ENCODE measurements at places on chromosomes 11 and 22.

- DNase-seq: no peak
Observed at GRCh38 chr11:95035316-95035715, 10.3 kb downstream of the KDM4E start.

DNA sequence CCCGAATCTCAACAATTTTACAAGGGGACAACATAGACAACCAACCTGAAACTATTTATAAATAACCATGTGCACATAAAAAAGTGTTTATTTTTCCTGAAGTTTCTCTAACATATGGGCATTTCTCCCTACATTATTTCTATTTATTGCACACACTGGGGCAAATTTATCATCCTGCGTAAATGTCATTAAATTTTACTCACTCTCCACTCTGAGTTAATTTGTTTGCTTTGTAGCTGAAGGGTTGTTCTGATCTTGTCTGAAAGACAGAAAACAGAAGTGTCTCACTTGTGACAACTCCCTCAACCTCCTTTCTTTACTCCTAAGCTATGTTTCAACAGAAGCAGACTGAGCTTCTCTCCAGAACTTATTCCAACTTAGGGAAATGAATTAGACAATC is 194.2 kb downstream of the HIPK3 start:
- no peak for DNase-seq

GRCh38 chr22:24121938-24122337 is 59.3 kb upstream of the SUSD2 start:
- no peak for DNase-seq

DNA sequence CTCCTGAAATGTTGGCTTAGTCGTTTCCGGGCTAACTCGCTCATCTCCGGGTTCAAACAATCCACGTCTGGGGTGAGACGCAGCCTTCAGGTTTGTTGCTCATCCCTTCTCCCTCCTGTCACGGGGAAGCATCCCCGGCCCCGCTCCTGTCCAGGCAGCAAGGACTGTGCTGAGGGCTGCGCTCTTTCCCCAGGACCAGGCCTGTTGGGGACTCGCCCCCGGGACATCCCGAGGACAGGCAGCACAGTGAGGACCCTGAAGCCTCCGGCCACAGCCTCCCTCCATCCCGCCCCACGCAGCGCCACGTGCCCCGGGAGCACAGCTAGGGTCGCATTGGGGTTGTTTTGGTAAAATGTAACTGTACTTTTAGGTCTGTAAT is 252.0 kb downstream of the BRD1 start:
- DNase-seq: no peak

DNA sequence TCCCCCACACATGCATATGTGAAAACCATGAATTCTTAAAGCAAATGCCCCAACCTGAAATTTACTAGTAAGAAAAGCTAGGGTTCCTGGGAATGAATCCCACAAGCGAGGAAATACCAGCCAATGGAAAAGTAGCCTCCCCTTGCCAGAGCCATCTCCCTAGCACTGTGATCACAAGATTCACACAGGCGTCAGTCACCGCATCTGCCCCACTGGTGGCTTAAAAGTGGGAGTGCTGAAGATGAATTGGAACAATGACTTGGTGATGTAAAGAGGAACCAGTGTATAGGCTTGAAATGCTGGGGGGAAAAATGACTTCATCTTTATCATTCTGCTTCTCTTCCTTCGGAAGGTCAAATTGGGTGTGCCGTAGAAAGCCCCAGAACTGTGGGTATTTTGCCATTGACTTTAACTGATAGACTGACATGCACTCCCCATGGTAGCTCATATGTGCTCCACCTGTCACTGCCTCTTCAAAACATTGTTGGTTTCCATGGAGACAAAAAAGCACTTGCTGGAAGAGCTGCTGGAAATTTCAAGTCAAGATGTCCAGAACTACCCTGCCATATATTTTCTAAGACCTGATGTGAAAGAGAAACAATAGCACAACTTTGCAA is 19.2 kb upstream of the ASPHD2 start:
- DNase-seq: no peak

- no peak for DNase-seq
Observed at GRCh38 chr11:35803115-35803514, 140.5 kb downstream of the TRIM44 start.

- DNase-seq: no peak
Observed at GRCh38 chr22:46452195-46453005, 85.0 kb downstream of the CELSR1 start.

DNA sequence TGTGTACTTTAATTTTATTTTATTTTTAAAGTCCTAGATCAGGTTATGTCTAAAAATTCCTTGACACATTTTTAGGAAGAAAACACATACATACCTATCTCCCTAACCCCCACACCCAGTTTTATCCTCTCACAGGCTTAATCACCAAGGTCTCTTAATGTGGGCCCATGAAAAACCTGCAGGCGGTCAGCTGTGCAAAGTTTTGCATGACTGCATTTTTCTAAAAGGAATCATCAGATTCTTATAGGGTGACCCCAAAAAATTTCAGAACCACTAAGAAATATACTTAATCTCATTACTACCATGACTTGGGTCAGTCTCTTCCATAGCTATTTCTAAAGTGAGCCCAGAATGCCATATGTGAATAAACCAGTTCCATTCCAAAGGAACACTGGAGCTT is 19.8 kb downstream of the SAA1 start:
- no peak for DNase-seq

DNA sequence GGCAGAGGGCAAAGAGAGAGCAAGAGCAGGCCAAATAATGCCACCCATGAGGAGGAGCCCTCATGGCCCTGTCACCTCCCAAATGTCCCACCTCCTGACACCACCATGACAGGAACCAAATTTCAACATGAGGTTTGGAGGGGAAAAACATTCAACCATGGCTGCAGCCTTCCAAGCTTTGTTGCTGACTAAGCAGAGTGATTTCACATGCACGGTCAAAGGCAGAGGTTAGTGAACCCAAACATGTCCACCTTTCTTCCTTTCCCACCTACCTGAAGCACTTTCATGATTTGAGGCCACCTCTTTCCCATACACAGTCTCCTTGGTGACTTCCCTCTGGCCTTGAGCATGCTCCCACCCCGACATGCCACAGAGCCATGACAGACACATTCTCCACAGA is 89.7 kb downstream of the C11orf91 start:
- no peak for DNase-seq

DNA sequence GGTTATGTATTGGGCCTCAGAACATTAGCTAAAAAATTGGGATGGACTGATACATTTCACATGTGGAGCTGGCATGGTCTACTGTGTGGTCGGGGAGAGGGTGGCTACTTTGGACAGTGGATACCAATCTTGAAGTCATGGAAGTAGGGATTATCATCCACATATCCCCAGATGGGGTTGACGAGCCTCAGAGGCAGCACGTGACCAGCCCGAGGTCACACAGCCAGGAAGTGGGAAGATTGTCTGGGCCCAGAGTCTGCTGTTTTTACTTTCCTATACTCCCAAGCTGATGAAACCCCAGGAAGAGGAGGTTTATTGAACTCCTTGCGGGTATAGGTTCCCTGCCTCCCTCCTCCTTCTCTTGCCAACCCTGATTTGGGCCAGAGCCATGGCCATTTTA is 92.9 kb downstream of the FBXO7 start:
- no peak for DNase-seq

DNA sequence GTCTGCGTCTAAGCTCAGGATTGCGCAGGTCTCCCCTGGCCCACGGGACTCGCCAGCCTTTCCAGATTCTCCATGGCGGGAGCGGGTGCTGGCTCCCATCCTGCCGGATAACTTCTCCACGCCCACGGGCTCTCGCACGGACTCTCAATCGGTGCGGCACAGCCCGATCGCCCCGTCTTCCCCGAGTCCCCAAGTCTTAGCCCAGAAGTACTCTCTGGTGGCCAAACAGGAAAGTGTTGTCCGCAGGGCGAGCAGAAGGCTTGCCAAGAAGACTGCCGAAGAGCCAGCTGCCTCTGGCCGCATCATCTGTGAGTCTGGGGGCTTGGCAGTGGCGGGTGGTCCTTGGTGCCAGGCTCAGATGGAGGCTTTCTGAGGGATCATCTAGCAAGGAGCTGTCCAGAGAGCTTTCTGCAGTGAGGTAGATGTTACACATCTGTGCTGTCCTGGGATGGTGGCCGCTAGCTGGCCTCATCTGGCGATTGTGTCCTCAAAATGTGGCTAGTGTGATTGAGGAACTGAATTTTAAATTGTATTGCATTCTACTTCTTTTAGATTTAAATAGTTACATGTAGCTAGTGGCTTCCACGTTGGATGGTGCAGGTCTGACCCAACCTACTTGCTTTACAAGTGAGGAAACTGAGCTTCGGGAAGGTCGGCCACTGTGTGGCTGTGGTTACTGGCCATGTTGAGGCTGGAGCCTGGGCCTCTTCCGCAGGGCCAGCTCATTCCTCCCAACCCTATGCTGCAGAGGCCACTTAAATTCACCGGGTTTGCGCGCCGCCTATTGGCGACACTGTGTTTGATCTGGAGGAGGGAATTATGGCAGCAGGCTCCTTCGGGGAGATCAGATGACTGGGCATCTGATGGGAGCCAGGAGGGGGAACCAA is 6.7 kb downstream of the INCENP start:
- DNase-seq: no peak

DNA sequence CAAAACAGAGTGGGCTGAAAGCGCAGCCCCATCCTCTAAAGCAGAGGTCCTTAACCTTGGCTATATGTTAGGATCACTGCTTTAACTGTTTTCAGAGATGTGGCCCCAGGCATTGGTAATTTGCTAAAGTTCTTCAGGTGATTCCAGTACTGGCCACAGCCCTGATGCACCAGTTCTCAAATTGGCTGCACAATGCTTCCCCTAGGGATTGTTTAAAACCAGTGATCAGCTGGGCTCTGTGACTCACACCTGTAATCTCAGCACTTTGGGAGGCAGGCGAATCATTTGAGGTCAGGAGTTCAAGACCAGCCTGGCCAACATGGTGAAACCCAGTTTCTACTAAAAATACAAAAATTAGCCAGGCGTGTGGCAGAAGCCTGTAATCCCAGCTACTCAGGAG is 8.4 kb upstream of the IRAG1 start:
- no peak for DNase-seq

- no peak for DNase-seq
Observed at GRCh38 chr11:12604557-12605153, 69.6 kb upstream of the TEAD1 start.

DNA sequence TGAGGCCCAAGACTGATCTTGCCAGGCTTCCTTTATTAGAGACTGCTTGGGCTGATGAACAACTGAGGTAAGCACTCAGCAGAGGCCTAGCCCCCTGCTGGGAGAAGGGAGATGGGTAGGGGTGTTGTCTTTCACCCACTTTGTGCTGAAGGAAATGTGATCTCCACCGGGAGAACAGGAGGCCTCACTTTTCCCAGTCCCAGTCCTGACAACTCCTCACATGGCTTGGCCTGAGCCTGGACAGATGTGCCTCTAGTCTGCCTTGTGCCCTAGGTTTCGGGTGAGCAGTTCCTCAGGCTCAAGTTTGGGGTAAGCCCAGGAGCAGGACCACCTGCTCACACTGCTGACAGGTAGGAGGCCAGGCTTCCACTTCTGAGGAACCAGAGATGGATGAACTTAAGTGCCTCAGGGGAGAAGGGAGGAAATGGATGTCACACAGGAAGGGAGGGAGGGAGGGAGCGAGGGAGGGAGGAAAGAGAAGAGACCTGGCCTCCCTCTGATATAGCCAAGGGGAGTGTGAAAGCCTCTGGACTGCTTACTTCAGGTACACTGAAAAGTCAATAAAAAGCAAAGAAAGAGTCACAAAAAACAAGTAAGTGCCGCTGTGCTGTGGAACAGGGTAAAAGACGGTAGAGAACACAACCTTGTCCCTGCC is 8.1 kb downstream of the CLPB start:
- no peak for DNase-seq

DNA sequence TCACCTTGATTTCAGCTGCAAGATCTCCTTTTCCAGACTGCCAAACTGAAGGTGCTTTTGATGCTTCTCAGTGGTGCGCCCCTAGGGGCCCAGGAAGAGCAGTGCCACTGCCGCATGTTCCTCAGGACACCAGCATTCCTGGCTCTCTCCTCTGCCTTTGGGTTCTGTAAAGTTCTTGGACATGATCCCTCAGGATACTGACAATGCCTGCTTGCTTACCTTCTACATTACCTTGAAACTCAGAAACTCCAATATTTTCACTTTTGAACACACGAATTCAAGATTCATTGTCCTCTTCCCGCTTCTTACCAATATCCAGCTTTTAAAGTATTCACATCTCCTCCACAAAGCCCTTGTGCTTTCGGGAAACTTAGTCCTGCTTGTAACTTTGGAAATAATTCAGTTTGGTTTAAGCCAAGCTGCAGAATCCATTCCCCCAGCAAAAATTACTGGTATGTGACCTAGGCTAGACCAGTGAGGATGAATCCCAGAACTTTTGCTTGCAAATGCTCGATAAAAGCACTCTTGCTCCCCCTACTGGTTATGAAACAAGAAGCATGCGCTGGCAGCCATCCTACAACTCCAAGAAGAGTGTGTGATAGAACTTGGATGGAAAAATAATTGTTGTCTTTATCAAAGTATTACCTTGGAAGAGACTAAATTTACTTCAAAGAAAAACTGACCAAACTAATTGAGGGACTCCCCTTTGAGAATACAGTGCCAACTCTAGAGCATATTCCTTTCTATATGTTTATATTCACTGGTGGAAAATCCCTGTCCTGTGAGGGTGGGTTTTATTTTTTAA is 16.5 kb upstream of the OR5B21 start:
- peak; percentile 72 for DNase-seq

GRCh38 chr22:19232623-19233022 is 54.1 kb upstream of the SLC25A1 start:
- DNase-seq: no peak

- DNase-seq: no peak
Observed at GRCh38 chr11:47055534-47055933, 119.0 kb downstream of the CSTPP1 start.

- DNase-seq: no peak
Observed at GRCh38 chr11:36110668-36111410, 167.0 kb downstream of the LDLRAD3 start.

DNA sequence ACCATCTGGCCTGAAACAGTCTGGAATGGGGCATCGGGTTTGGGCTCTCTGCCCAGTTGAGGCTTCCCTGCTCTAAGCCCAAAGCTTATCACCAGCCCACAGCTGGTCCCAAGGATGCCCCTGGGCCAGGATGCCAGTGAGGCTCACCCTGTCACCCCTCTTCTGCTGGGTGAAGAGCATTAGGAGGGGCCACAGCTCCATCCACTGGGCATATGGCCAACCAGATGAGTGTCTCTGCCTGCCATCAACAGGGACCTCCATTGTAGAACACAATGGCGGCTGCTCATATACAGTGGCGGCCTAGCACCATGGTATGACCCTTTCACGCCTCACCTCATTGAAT is 5.6 kb downstream of the CHST1 start:
- DNase-seq: no peak

DNA sequence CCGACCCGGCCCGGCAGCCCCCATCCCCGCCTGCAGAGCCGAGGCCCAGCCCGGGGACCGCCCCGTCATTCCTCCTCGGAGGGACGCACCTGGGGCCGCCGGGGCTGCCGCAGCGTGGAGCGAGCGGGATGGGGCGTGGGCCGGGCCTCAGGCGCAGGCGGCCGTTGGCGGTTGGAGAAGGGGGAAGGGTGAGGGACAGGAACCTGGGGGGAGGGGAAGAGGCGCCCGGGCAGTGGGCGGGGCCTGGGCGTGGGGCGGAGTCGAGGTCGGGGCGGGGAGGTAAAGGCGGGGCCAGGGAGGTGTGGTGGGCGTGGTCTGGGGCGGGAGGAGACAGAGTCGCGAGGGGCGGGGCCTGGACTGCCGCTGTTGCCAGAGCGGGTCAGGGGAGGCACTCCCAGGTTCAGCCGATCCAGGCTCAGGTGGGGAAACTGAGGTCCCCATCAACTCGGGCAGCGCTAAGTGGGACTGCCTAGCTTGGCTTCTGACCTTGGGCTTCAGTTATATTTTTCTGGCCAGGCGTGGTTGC is at the start of gene TESMIN:
Gene TESMIN (minus strand): TSS at position 190 of the 526 bp plus-strand sequence. CDS start 860 bp downstream, outside the sequence.
- peak; percentile 87 for DNase-seq

GRCh38 chr11:35501776-35502175 is 23.6 kb downstream of the PAMR1 start:
- DNase-seq: no peak

- DNase-seq: peak; percentile 31
Observed at GRCh38 chr11:93652161-93652597, 9.3 kb upstream of the CEP295 start.

Measured in NCI-H82 (cell line).